ENCODE measurements at places on chromosomes 1 and 21.

GRCh38 chr1:46677339-46677738, 5.7 kb downstream of the TEX38 start:
- DNase-seq: no peak

DNA sequence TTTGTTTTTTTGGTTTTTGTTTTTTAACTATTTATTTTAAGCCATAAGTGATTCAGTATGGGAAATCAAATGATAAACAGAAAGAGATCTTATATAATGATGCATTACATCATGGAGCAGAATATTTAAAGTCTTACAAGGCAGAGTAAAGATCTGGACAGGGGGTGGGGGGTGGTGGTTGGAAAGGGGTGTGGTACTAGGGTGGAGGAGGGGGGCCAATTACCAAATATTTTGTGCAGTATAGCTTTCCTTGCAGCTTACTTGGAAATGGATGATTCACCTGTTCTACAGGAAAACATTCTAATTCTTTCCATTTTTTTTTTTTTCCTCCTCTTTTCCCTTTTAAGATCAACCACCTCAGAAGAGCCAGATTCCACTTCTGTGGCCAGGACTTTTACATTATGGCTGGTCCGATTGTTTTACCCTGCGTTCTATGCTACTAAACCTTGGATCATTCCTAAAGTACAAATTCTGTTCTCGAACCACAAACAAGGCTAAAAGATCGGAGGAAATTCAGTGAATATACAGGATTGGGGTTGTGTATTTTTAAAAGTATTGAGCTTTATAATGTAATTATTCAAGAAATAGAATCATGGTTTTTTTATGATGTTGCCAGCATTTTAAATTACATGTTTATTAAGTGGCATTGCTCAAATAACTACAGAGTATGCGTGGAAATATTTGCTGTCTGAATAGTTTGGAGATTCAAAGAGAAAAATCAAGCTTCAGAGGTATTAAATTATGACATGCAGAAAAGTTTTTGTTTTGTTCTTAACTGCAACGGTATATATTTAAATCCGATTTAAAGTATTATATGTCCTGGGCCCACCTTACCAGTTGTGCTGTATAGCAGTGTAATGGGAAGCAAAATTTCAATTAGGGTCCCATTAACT, 859.5 kb downstream of the USP25 start:
- no peak for DNase-seq

- DNase-seq: no peak
Observed at GRCh38 chr1:17109892-17110554, 9.2 kb downstream of the PADI2 start.

- DNase-seq: no peak
Observed at GRCh38 chr1:87834941-87835340, 506.3 kb downstream of the LMO4 start.

GRCh38 chr1:235851939-235852338, 14.8 kb downstream of the LYST start:
- DNase-seq: no peak

DNA sequence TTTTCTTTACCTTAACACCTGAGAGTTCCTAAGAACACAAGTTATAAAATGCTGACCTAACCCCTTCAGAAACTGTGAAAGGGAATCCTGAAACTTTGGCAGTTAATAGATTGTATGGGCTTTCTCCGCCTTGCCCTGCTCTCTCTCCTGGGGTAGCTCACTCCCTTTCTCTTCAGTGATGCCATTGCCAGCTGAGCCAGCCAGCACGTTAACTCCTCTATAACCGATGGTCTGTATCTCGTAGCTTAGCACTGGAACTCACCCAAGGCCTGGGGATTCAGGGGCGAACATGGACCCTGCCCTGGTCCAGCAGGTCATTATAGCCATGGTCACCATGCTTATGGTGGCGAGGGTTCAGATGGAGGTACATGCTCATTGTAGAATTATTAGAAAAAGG, 40.7 kb downstream of the TRAPPC10 start:
- DNase-seq: no peak

- peak; percentile 24 for DNase-seq
Observed at GRCh38 chr1:66764994-66765578, 12.8 kb downstream of the DYNLT5 start.

GRCh38 chr21:31383770-31384169, 39.7 kb upstream of the TIAM1 start:
- DNase-seq: no peak

DNA sequence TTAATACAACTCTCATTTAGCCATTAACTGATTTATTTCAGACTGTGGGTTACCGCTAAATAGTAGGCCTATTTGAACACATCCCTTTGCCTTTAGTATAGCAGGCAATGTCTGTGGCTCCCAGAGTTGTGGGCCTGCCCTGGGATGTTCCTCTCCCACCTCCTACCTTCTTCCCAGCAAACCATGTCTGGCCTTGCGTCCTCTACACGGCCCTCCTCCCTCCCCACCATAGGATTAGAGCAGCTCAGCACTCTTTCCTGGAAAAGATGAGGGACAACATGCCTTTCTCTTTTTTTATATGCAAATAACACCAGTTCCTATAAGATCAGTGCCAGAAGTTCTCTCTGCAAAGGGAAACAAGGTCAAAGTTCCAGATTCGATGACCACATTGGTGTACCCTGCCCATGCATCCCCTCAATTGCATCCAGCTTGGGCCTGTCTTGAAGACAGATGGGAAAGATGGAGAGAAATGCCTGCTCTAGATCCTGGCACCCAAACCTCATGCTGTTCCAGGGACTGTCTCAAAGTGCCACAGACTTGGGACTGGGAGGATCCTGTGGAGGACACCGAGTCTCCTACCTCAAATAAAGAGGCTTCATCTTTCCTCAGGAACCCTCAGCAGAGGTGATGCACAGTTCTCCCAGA, 57.2 kb downstream of the CD46 start:
- DNase-seq: no peak

- no peak for DNase-seq
Observed at GRCh38 chr1:170617591-170618330, 46.2 kb upstream of the PRRX1 start.

DNA sequence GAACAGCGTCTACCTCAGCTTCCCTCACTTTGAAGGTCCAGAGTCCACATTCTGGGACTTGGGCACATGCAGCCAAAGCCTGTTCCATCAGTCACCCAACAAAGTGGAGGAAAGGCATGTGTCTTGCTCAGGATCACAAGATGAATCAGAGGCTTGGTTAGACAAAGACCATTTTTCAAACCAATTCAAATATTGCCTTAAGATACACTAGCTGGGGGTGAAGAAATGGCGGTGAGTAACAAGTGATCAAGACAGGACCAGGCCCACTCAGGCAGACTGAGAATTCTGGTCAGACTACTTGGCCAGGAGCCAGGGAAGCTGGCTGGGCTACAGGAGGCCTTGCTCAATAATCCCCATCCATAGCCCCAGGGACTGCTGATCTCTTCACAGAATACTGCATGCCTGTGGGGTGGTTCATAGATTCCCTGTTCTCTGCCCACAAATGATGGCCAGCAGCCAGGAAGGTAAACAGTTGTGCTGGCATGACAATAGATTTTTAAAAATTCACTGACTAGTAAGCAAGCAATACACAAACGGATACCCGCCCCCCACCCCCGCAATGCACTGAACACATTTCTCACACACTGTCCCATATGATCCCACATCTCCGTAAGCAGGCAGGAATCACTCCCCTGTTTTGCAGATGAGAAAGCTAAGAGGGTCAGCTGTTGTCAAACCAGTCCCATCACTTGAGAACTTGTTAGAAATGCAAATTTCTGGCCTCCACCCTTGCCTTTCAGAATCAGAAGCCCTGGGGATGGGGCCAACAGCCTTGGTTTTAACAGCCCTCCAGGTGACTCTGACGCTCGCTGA, 27.2 kb downstream of the ERI3 start:
- no peak for DNase-seq

- no peak for DNase-seq
Observed at GRCh38 chr1:219820551-219820950, 107.8 kb downstream of the SLC30A10 start.

DNA sequence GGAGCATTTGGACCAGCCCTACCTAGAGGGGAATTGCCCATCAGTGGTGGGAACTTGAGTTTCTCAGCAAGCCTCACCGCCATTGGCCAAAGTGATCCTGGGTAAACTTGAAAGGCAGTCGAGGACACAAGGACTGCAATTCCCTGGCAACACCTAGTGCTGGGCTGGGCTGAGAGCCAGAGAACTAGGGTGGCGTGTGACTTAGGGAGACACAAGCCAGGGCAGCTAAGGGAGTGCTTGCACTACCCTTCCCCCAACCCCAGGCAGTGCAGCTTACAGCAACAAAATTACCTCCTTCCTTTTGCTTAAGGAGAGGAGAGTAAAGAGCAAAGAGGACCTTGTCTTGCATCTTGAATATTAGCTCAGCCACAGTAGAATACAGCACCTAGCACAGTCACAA, 176.9 kb upstream of the PRMT6 start:
- no peak for DNase-seq

- no peak for DNase-seq
Observed at GRCh38 chr1:181557313-181557712, 74.0 kb downstream of the CACNA1E start.

DNA sequence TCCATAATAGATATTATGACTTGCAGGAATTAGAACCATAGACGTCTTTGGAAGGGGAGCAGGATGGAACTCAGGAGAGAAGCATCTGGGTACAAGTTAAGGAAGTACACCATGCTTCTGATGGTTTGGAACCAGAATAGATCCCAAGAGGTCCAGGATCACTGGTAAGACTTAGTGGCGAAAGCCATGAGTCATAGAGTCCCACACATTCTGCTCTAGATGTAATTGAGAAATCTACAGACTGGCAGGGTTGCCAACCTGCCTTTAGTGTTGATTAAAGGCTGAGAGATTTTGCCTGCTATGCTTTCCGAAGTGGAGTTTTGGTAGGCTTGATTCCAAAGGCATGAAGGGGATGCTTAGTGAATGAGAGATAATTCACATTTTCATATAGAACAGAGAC, 57.1 kb upstream of the C1orf87 start:
- DNase-seq: no peak

DNA sequence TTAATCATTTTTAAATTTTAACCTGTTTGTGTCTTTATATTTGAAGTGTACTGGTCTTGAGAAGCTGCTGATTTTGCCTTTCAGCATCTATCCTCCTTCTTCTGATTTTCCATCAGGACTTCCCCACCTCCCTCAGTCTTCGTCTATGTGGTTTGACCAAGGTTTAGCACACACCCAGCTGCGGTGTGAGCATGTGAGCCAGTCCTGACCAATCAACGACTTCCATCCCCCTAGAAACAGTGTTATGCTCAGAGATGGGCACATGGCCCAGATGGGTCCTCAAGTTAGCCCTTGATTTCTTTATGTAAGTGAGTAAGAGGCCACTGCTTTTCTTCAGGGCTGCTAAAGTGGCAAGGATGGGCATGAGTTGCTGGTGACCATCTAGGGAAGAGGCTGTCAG, 190.8 kb downstream of the MATN1 start:
- no peak for DNase-seq

- no peak for DNase-seq
Observed at GRCh38 chr1:67680486-67680885, 4.5 kb upstream of the GADD45A start.

DNA sequence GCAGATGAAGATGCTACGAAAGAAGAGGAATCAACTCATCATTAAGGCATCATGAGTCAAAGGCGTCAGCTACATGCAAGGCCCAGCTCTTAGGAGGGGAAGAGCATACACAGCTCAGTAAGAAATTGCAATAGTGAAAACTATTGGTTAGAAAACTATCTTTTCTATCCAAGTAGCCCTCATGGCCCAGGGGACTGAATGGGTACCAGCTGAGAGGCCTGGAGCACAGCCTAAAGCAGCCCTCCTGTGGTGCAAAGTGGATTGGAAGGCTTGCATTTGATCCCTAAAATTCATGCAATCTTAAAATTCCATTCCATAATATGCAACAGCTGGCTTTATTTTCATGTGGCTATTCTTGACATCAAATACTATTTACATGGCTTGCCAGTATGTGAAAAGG, 251.8 kb upstream of the USP24 start:
- DNase-seq: no peak

DNA sequence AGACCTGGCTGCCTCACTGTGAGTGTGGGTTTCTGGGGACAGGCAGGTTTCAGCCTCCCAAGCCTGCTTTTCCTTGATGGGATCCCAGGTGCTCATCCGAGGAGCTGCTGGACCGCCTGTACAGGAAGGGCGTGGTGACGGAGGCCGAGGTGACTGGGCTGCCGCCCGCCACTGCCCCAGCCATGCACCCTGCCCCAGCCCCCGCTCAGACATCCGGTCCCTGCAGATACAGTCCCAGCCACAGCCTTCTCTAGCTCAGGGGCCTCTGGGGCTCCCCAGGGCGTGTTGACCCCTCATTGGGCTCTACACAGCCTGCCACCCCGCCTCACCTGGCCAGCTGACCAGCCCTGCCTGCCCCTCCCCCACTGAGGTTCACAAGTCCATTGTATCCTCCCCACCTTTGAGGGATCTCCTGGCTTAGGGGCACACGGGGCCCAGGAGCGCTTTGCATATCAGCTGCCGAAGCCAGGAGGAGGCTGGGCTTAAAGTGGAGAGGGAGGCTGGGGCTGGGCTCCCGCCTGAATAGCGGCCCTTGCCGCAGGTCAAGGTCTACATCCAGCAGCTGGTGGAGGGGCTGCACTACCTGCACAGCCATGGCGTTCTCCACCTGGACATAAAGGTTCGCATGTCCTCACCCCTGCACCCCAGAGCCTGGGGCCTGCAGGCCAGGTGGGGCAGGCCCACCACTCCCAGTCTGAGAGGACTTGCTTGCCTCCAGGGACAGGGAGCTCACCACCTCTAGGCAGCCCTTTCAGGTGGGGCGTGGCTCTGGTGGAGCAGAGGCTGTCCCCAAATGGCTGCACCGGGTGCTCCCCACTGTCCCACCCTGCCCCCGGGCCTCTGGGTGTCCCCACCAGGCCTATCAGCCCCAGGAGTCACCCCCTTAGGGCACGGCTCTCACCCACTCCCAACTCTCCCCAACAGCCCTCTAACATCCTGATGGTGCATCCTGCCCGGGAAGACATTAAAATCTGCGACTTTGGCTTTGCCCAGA, 38.5 kb downstream of the TRIM11 start:
- DNase-seq: no peak

DNA sequence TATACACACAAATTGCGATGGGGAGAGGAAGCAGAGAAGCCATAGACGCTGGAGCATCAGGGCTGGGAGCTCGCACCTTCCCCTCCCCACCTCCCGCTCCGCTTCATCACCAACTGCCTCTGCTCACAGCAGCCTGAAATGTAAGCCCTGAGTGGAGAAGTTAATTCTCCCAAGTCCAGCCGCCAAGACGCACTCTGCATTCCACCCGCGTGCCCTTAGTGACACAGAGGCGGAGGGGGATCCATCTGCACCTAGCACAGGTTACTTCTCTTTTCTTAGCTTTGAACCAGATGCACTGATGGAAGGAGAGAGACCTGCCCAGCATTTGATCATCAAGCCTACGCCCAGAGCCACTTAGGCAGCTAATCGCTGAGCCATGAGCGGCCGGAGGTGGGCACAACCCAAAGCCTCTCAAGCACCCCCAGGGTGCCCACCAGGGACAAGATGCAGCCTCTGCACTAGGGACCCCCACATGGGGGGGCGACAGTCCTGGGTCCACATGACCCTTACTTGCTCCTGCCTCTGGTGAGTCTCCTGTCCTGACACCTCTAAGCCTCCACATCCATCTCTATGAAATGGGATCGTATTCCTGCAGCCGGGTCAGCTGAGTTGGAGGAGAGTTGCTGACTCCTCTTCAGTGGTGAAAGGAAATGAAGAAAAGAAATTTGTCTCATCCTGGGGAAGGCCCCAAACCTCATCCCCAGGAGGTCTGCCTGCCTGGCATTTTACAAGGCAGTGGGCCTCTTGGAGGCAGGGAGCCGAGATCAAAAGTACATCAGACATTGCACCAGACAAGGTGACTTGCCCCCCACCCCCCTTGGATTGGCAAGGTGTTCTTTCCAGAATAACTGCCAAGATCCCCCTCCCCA, 316.2 kb downstream of the MATN1 start:
- DNase-seq: no peak

- no peak for DNase-seq
Observed at GRCh38 chr1:23434260-23434775, 9.8 kb upstream of the TCEA3 start.

Measured in stimulated activated CD8-positive, alpha-beta memory T cell treated with anti-CD3 and anti-CD28 coated beads, Interleukin-15, amount 100 ng/mL, for 4 hours (primary cell).